ENCODE measurements at places on chromosomes 16 and 17. TPM values are rescaled to one million over a fixed set of nuclear protein-coding genes. Genes with fewer than 3 reads are reported as not detected.

Gene KRT12
- 0.40 TPM for total RNA-seq

Gene GPATCH8
- total RNA-seq = 53.1 TPM

Gene MYH3
- total RNA-seq = 2.2 TPM

Gene FBXW10B
- total RNA-seq = 0.82 TPM

Gene ANKRD40CL
- 40.8 TPM for total RNA-seq

Gene CDH1
- total RNA-seq = 190 TPM

Gene BRIP1
- 1.9 TPM for total RNA-seq

Gene SCNN1B
- total RNA-seq = 575 TPM

Gene OTOP2
- 44.5 TPM for total RNA-seq

DNA sequence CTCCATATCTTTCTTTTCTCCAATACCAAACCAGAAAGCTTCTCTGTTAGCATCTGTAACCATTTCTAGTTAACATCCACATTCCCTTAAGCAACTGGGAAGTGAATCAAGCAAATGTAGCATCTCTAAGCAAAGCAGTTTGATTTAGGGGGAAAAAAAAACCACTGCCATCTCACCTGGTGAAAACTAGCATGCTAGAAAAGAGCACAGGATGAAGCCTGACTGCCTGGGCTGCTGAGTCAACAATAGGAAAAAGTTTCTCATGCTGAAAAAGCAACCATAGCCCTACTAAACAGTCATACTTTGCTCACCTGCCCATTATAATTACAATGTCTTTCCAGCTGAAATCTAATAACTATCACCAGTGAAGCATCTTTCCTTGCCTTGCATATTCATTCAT is 139.3 kb downstream of the ANKFN1 start:
- no peaks in the 10 kb centered on the region for H3K36me3 ChIP-seq
- H3K4me1 ChIP-seq = no peaks in the 10 kb centered on the region
- no peak overlapping the region for H3K27ac ChIP-seq
- no peaks in the 10 kb centered on the region for H3K27me3 ChIP-seq

- H3K4me3 ChIP-seq = no peak overlapping the region
- peaks cover 5% of the 10 kb centered on the region for H3K4me1 ChIP-seq
- no peaks in the 10 kb centered on the region for H3K36me3 ChIP-seq
- no peak for DNase-seq
Observed at GRCh38 chr16:12319428-12320035, 343.0 kb downstream of the SNX29 start.

DNA sequence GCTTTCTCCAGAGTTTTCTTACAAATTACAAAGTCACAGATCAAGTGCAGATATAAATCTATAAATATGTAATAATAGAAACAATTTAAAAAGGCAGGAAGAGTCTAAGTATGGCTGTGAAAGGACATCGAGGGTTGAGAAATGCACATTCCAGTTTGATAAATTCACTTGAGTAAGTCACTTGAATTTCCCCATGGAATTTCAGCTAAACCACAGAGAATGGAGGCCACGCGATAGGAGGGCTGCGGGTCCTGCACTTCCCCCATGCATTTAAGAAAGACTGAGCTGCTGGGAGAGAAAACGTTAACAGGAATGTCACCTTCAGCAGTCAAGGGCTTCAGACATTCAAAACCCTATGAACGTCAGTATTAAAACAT is 6.1 kb upstream of the MXRA7 start:
- peaks cover 27% of the 10 kb centered on the region for H3K4me1 ChIP-seq
- DNase-seq = no peak
- no peak overlapping the region for H3K4me3 ChIP-seq
- peak overlapping the region; percentile 59 for H3K27ac ChIP-seq
- peaks cover 50% of the 10 kb centered on the region for H3K36me3 ChIP-seq
- no peaks in the 10 kb centered on the region for H3K27me3 ChIP-seq

Data from transverse colon (tissue), 4 donors.